ENCODE measurements at places on chromosomes 13 and 19.

DNA sequence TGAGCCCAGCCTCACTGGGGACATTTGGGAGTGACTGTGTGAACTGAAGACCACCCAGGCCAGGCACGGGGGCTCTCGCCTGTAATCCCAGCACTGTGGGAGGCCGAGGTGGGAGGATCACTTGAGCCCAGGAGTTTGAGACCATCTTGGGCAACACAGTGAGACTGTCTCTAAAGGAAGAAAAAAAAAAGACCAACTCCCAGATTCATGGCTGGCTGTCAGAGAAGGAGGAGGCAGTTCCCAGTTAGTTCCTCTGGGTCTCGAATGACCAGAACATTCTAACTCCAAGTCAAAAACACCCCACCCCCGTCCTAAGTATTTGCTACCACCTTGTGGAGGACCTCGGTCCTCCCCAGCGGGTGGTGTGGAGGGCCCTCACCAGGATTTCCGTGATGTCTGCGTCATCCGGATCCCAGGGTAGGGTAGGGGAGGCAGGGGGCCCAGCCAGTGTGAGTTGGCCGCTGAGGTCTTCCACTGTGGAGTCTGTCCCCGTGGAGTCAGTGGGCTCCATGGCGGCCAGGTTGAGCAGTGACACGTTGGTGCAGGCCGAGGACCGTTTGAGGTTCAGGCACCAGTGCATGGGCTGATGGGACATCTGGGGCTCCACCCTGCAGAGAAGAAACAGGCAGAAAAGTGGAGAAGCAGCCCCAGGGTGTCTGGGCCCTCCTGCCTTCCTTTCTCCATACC, 1.3 kb downstream of the TSKS start:
- no peak for DNase-seq

DNA sequence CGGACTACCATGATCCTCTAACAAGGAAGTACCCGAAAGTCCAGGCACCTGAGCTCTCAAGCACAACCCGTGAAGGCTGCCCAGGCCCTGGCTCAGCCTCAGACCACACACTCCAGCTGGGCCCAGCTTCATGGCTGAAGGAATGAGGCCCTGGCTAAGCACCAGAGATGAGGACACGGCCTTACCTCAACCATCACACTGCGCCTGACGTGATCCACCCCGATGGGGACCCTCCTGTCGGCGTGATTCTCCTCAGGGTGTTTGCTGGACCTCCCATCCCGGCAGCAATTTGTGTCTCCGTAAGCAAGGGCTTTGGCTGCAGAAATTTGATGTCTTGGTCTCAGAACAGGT, 56.5 kb downstream of the F2RL3 start:
- DNase-seq: peak; percentile 37

GRCh38 chr19:55549500-55550320, 4.4 kb upstream of the SBK3 start:
- no peak for DNase-seq

- no peak for DNase-seq
These were observed 110.7 kb downstream of the SOX1 start for GRCh38 chr13:112177450-112178288.
